Activated naive CD4-positive, alpha-beta T cell treated with anti-CD3 and anti-CD28 coated beads, Interleukin-2, amount 50 U/mL, for 72 hours (primary cell): ENCODE measurements at places on chromosomes 11 and 22. TPM values are rescaled to one million over a fixed set of nuclear protein-coding genes. Genes with fewer than 3 reads are reported as not detected.

GRCh38 chr11:57815877-57816276 lies 54.3 kb downstream of the CTNND1 start:
- DNase-seq: no peak

The MPZL3 gene
- total RNA-seq: 35.0 TPM

- no peak for DNase-seq
Observed at GRCh38 chr22:46669201-46669600, 49.0 kb downstream of the GRAMD4 start.

DNA sequence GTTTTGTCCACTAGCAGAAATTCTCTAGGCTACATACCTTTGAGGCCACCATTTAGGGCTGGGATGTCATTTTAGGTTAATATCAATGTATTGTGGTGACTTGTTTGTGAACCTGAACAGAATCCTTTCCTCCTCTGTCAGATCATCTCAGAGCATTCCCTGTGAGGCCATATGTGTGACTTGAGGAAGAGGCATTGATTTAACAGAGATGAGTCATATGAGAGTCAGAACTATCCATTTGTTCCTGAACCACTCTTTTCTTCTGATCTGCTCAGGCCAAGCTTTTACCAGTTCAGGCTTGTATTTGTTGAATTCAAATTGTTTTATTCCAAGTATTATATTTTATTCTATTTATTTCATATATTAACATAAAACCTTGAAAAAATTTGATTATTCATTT lies 6.9 kb upstream of the OR4C6 start:
- no peak for DNase-seq

DNA sequence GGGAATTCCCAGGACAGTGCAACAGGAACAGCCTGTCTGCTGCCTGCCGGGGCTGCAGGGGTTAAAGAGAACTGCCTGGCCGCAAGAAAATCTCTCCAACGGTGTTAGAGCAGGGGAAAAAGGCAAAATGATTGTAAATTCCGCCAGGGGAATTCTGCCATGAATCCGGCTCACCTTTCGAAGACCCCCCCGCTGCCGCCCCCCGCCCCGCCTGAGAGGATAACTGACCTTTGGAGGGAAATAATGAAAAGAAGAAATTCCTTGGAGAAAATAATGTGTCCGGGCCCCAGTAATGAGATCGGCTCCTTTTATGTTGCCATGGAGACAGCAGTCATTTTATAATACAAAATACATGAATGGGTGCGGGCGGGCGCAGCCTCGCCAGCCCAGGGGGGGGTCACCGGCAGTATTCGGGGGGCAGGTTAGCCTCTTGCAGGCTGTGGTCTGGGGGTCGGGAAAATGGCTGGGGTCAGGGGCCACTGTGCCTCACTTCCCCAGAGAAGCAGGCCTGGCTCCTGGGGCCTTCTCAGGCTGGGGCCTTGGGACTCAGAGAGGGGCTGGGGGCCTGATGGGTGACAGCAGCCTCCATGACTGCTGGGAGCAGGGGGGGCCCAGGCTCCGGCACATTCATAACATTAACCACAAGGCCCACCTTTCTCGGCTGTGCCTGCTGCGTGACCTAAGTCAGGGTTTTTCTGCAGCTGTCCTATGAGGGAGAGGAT lies 228.1 kb downstream of the MN1 start:
- no peak for DNase-seq

The RIMBP3C gene
- total RNA-seq: 0.33 TPM

- DNase-seq: no peak
Observed at GRCh38 chr11:130766650-130767565, 149.4 kb downstream of the SNX19 start.

The PSMC3 gene
- total RNA-seq: 134 TPM

DNA sequence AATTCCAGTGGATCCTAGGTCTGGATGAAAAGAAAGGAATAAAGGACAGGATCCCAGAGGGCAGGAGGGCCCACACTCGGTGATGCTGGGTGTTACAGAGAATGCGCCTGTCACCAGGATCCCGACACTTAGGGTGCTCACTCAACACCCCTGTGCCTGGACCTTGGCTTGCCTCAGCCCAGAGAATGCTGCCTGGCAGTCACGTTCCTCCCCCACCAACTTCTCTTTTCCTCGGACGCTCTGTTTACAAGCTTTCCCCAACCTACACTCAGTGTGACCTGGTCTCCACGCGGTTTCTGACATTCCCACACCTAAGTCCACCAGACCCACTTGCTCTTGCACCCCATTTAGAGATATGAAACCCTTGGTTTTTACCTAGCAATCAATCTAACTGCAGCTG lies 38.0 kb upstream of the ETS1 start:
- DNase-seq: no peak
